Activated T-cell treated with anti-CD3 and anti-CD28 coated beads for 4 hours (primary cell): ENCODE measurements at places on chromosomes 13 and 19.

DNA sequence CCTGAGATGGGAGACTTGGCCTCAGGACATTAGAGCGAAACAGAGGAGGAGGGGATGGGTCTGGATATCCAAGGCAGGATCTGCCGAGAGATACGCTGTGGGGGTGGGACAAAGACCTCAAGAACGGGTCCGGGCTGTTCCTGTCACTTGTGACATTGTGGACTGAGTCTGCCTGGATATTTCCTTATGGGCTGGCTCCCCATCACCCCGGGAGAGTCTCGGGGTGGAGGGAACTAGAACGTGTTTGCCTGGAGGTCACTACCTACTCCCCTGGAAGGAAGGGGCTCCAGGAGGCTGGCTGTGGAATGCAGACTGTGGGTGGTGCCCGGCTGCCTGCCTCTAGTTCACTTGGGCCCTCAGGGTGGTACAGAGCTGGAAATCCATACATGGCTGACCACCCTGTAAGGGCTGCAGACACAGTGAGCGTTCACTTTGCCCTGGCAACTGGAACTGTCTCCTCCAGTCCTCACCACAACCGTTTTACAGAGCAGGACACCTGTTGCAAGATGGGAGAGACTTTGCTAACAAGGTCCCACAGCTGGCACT, 26.4 kb downstream of the DNM2 start:
- DNase-seq, result no peak

GRCh38 chr19:47228168-47228936, 2.6 kb downstream of the BBC3 start:
- DNase-seq, result no peak

DNA sequence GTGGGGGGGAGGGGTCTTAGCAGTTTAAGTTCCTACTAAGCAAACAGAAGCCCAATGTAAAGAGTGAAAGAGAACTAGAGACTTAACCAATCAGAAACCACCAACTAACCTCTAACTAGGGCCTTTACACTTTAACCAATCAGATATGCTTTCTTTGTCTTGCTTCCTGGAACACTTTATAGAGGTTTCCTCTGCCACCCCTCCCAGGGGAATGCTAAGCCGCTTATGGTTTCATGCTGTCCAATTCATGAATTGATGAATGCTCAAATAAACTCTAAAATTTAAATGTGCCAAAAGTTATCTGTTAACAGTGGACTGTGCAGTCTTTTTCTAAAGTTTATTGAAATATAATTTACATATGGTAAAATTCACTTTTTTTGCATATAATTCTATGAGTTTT, 33.9 kb upstream of the LATS2 start:
- no peak for DNase-seq

DNA sequence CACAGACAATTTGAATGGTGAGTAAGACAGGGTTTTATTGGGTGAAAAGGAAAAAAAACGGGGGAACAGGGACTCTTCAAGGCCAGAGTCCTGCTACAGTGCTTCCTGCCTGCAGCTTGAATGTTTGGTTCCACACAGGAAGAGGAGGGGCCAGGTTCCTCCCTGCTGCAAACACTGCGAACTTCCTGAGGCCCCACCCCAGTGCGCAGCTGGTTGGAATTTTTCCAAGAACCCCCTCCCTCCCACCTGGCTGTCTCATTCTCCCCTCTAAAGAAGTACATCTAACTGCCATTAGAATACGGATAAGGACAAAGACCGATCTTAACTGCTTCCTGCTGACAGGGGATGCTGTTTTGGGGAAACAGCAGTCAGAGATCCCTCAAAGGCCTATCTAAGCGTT, 184.9 kb downstream of the GGACT start:
- DNase-seq, result no peak

GRCh38 chr13:112837371-112838037, 131.5 kb upstream of the MCF2L start:
- no peak for DNase-seq

DNA sequence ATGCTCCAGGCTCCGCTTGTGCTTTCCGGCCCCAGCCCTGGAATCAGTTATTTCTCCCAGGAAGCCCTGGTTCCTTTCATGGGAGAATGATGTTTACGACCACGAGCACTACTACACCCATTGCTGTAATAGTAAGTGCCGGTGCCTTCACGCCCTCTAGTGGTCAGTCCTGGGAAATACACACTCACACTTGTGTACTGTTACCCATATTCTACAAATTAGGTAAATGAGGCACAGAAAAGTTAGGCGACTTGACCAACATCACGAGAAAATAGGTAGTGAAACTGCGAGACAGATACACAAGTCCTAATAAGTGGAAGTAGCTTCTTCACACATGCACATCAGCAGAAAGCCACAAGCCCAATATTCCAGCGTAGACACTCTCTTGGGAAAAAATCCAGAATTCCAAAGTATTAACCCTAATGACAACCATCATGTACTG, 21.7 kb downstream of the CEACAM21 start:
- peak; percentile 67 for DNase-seq

GRCh38 chr19:36377541-36378178, 1.3 kb downstream of the ZFP14 start:
- DNase-seq, result no peak

DNA sequence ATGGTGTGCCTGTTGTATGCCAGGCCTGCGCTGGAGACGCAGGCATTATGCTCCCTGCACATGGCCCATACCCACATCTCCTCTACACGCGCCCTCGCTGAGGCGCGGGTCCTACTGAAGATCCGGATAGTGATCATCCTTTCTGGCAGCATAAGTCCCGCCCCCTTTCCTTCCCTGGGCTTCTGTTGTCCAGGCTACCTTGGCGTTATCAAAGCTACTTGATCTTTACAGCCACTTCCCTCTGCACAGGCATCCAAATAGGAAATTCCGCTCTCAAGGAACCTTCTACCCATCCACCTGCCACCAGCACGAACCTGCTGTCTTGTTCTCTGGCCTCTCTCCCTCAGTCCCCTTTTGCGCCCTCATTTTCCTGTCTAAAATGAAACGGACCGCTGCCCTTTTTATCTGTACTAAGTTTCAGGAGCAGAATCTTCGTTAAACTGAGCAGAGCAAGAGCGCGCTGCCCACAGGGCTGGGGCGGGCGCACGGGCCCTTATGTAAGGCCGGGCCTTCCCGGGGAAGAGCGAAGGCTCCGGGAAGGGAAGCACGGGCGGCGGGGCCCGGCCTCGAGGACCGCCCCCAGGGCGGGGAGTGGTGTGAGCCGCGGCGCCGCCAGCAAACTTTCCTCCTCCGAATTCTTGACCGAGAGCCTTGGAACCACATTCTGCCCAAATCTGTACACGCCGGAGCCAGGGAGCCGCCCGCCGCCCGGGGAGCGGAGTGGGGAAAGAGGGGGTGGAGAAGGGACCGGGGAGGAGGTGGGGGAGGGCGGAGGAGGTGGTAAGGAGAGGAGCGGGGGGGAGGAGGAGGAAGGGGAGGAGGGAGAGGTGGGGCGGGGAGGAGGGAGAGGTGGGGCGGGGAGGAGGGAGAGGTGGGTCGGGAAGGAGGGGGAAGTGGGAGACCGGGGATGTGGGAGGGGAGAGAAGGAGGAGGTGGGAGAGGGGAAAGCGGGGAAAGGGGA, 920 bp upstream of the UBE2L5 start:
- no peak for DNase-seq

- no peak for DNase-seq
Measured at GRCh38 chr19:6663236-6664201, 6.4 kb downstream of the TNFSF14 start.

GRCh38 chr13:100543872-100544602, 44.6 kb downstream of the GGACT start:
- no peak for DNase-seq

- DNase-seq, result no peak
Measured at GRCh38 chr19:41305927-41306793, 3.8 kb upstream of the CCDC97 start.

GRCh38 chr13:93226623-93227279, at the start of gene GPC6:
GPC6 (plus strand) TSS chr13:93226807.
- no peak for DNase-seq

GRCh38 chr19:35225951-35226350, 2.6 kb downstream of the FAM187B start:
- no peak for DNase-seq

- peak; percentile 22 for DNase-seq
Measured at GRCh38 chr13:94464771-94465170, 14.7 kb downstream of the DCT start.
